Type B pancreatic cell (in vitro differentiated cells): ENCODE measurements at places on chromosomes 3 and 15.

DNA sequence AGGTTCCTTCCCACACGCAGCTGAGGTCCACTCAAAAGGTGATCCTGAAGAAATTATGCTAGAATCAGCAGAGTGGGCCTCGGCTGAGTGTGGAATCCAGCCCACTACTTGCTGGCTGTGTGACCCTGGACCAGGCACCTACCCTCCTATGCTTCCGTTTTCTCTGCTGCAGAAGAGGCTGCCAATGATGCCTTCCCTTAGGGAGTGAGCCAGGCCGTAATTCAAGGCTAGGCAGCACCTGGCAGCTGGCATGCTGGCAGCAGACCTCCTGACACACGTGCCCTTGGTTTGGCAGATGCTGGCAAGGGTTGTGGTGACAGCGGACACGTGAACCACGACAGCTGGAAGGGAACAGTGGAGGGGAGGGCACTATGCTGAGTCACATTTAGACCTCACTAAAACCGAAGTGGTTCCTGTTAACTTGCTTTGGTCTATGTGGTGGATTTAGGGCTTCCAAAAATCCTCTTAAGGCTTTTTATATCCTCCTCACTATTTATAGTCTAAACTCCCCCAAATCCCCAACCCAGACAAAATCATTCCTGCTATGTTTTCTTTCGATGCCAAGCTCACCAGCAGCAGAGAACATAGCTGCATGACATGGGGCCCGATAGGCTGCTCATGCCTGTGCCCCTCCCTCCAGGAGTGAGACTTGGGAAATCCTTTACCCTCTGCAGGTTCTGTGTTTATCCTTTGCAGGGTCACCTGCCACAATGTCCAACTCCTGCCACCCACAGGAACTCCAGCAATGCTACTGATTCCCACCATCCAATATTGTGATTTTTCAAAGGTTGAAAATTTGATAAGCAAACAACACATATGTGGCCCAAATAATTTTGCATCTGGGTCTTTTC is 10.6 kb upstream of the PCSK6 start:
- DNase-seq: no peak

DNA sequence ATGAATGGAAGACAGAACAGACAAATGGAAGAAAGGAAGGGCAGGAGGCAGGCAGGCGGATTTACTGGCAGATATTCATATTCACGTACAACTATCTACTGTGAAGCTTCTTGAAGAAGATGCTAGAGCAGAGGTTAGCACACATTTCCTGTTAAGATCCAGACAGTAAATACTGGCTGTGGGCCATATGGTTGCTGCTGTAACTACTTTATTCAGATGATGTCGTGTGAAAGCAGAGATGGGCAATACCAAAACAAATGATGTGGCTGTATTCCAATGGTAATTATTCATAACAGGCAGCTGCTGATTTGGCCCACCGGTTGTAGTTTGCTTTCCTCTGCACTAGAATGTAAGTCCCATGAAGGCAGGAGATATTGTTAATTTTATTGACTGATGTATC is 115.7 kb upstream of the PRTG start:
- DNase-seq: no peak

GRCh38 chr3:43298292-43298691 is 12.0 kb downstream of the SNRK start:
- no peak for DNase-seq

DNA sequence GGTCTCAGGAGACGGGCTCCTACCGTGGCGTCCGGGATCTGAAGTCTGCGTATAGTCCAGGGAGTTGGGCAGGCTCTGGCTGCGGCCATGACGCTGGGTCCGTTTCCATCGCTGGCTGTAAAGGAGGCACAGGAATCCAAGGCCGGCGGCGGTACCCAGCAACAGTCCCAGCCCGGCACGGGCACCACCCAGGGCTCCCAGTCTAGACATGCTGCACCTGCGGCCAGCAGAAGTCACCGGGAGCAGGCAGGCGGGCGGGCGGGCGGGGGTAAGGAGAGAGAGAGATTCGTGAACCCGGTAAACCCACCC is 526 bp downstream of the RMDN3 start:
- no peak for DNase-seq

DNA sequence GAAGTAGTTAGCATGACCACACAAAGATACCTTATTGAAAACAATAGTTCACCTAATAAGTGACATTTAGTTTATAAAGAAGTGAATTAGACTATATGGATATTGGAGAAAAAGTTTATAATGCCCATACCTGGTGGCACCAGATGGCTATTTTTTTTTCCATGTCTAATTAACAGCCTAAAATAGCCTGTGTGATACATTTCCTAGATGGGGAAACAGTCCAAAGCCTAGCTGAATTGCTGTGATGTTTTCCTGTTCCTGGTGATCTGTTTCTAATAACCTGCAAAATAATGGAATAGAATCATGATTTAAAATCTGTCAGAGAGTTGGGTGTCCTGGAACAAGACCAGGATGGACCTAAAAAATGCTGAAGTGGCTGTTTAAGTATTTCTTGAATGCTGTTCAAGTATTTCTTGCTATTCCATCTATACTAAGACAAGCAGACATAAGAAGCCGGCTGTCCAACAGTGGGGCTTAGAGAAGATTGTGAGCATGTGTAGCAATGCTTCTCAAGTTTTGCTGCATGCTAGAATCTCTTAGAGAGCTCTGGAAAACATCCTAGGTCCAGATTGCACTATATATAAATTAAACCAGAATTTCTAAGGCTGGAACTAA is 31.3 kb downstream of the LRRC3B start:
- no peak for DNase-seq

- DNase-seq: no peak
Measured at GRCh38 chr3:59938828-59939227, 889.0 kb upstream of the CFAP20DC start.

DNA sequence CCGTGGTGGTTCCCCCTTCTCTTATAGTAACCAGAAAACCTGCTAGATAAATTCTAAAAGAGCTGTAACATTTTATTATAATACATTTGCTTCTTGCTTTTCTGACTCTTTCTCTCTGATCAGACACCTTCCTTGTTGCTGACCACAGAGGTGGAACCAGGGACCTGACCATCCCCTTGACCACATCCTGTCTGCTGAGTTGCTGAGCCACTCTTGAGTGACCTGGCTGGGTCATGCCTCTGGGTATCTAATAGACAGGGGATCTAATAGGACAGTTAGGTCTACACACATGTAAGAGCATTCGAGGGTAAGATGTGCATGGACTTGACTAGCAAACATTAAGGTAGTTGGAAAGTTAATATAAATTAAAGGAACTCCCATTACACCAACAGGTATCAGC is 22.8 kb upstream of the TRIM59 start:
- no peak for DNase-seq

- DNase-seq: no peak
Measured at GRCh38 chr3:13158408-13158807, 85.2 kb upstream of the IQSEC1 start.

GRCh38 chr15:68537506-68537905 is 41.3 kb upstream of the CORO2B start:
- no peak for DNase-seq

DNA sequence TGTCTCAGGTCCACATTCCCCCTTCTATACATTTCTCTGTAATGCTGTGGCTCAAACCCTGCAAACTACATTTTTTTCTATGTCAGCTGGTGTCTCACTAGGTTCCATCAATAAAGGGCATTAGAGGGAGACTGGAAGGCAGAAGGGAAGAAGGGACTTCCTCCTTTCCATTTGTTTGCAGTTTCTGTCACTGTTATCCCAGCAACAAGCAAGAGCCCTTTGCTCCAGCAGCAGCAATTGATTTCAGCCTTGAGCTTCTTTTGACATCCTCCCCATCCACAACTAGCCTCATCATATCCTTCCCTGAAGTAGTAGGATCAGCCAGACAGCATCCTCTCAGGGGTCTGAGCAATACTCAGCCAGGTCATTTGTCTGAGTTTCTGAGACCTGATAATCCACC is 5.3 kb upstream of the NCK1 start:
- DNase-seq: no peak

GRCh38 chr15:33371159-33371558 is 60.4 kb downstream of the RYR3 start:
- no peak for DNase-seq

- no peak for DNase-seq
Measured at GRCh38 chr3:69197455-69197854, 75.1 kb upstream of the LMOD3 start.

DNA sequence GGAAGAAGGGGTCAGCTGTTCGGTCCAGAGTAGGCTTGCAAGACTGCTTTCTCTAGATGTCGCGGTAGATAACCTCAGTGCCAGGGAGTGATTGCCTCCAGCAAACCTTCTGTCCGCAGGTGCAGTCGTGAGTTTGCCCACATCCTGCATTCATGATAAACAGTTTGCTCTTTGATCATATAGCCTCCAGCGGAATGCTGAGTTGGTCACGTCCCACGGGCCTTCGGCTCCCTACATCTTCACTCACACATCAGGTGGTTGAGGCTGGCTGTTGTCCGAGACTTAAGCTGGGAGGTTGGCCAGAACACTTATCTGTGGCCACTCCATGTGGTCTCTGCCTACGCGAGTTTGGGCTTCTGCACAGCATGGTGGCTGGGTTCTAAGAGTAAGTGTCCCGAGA is 62.1 kb upstream of the NR2C2 start:
- DNase-seq: no peak

DNA sequence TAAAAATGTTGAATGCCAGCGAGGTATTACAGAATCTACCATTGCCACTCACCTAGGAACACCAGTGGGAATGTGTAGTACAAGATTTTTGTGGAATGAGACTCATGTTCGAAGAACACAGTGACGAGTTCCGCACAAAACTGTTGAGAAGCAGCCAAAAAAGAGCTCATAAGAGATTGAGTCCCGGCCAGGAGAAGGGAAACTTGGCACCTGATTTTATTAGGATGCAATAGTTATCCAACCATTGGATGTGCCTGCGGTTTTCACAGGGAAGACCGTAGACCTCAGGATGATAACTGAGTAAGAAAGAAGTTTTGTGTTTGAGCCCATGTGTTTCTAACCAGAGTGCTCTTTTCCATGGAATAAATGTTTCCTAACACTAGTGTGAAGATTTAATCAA is 88.9 kb downstream of the PTPRG start:
- DNase-seq: no peak

DNA sequence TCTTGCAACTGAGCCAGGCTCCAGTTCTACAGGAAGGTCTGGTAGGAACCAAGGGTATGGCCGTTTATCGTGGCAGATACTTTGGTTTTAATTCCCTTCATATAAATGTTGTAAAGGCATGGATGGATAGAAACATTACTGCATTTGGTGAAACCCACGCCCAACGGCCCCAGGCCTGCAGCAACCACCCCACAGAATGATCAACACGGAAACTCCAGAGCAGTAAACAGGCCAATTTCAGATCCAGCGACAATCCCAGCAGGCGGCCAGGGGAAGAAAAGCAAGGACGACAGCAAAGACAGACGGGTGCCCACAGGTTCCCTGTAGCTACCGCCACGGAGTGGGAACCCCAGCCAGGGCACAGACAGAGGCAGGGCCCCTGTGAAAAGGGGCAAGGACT is 32.6 kb upstream of the PCSK6 start:
- no peak for DNase-seq

DNA sequence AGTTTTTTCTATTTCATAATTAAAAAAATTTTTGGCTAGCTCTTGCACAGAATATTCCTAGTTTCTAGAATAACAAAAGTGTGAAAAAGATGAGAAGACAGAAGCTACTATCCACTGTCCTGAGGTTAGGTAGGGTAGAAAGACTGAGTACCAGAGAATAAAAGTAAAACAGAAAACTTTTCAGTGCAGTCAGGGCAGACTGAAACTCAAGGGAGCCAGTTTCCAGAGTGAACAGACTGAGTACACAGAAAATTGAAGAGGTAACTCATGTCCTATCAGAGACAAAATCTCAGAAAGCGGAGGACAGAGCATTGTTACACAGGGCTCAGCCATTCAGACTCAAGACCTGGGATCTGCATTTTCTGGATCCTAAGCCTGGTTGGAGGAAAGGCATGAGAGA is 8.8 kb upstream of the FBXO40 start:
- DNase-seq: no peak

- no peak for DNase-seq
Measured at GRCh38 chr3:15094187-15094875, 4.6 kb downstream of the RBSN start.

GRCh38 chr3:43485931-43486330 is 135.9 kb downstream of the ANO10 start:
- no peak for DNase-seq

- no peak for DNase-seq
Measured at GRCh38 chr3:99637016-99637367, 1.4 kb upstream of the COL8A1 start.

DNA sequence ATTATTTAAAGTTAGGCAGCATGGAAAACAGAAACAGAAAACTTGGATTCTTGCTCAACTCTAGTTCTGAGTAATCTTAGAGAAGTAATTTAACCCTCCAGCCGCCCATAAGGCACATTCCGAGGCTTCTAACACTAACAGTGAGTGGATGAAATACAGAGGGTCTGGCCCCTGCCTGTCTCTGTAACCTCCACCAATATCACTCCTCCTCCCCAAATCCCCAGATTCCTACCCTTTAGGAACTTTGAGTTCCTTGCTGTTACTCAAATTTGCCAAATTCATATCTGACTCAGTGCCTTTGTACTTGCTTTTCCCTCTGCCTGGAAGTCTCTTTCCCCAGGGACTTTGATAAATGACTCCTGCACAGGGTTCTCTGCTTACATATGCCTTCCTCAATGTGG is 112.5 kb upstream of the TGFBR2 start:
- DNase-seq: no peak

GRCh38 chr3:108448593-108448992 is 61.8 kb downstream of the MYH15 start:
- DNase-seq: no peak

DNA sequence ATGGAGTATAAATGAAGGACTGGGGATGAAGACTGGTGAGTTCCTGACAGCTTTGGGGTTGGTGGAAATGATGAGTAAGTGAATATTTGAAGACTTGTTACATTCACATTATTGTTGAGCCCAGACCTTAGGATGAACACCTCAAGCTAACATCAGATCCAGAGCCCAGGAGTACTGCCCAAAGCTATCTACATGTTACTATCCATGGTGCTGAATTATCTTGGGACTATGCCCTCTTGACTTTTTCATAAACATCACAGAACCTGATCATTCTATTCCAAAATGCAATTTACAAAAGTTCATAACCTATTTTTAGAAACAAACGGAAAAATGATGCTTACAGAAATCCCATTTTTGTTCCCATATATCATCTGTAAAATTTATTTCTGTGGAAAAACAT is 613.3 kb downstream of the TUSC7 start:
- DNase-seq: no peak

DNA sequence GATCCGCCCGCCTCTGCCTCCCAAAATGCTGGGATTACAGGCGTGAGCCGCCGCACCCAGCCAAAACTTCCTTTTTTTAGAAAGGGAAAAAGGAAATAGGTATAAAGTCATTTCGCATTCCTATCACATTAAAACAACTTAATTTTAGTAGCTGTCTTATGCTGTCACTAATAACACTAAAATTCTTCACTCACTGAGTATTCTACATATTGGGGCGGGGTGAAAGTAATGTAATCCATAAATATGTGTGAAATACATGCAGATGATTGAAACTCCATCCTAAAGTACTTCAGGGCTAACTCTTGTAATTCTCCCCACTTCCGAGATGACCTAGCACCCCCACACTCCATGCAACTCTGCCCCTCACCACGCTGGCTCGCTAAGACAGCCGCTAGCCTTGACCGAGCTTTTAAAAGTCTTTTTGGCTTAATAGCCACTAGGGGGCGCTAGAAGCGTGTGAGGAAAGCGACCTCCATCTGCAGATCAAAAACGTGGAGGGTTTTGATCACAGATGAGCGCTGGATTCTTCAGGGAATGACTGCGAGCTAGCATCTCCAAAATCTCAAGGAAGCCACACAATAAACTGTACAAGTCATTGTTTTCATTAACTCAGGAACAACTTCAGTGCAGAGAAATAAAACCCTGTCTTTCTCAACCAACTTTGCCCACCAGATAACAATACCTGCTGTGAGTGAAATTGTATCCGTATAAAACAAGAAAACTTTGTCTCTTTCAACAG is 129.3 kb upstream of the IGF1R start:
- DNase-seq: peak; percentile 66
